ENCODE measurements at places on chromosomes 5 and 9. TPM values are rescaled to one million over a fixed set of nuclear protein-coding genes. Genes with fewer than 3 reads are reported as not detected.

The NPM1 gene
- 524 TPM for total RNA-seq

The PCDHB5 gene
- total RNA-seq: 6.2 TPM

- H3K27ac ChIP-seq: no peak overlapping the region
- no peak overlapping the region for H3K4me3 ChIP-seq
- H3K27me3 ChIP-seq: no peaks in the 10 kb centered on the region
- no peaks in the 10 kb centered on the region for H3K4me1 ChIP-seq
- DNase-seq: no peak
- H3K36me3 ChIP-seq: peaks cover 27% of the 10 kb centered on the region
Measured at GRCh38 chr5:94709277-94709676, 90.8 kb downstream of the SLF1 start.

DNA sequence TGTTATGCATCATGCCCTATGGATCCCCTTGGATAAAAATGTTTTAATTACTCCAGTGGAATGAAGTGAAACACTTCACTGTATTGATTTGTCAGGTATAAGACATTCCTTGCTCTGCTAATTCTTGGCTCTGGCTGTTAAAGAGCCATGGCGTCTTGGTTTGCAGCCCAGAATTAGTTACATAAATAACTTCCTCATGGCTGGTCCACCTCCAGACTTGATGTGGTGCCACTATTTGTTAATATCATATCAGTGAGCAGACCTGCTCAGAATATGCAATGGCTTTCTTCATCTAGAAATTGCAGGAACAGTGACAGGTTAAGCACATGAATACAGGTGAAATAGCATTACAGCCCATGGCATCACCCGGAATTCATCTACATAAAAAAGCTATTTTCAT lies 446.9 kb upstream of the GRIN3A start:
- no peak overlapping the region for H3K4me3 ChIP-seq
- no peak overlapping the region for H3K27ac ChIP-seq
- H3K27me3 ChIP-seq: no peaks in the 10 kb centered on the region
- H3K36me3 ChIP-seq: no peaks in the 10 kb centered on the region
- no peak for DNase-seq
